ENCODE measurements at places on chromosomes 12 and 14. TPM values are rescaled to one million over a fixed set of nuclear protein-coding genes. Genes with fewer than 3 reads are reported as not detected.

The GYS2 gene
- not detected for total RNA-seq

The IGF1 gene
- 0.24 TPM for total RNA-seq

The FRMD6 gene
- total RNA-seq, result 169 TPM

- DNase-seq, result no peak
These were observed 18.3 kb downstream of the SDS start for GRCh38 chr12:113385282-113385882.

- no peak for DNase-seq
These were observed 175.8 kb upstream of the HMGA2 start for GRCh38 chr12:65648461-65648860.
